Right renal pelvis (tissue), 4 donors: ENCODE measurements at places on chromosomes 4 and X. TPM values are rescaled to one million over a fixed set of nuclear protein-coding genes. Genes with fewer than 3 reads are reported as not detected.

The MFAP3L gene
- 24.6 TPM for polyA plus RNA-seq

The PAGE2 gene
- polyA plus RNA-seq: not detected

- no peak for DNase-seq
These were observed 173.1 kb upstream of the PITX2 start for GRCh38 chr4:110795971-110796370.

DNA sequence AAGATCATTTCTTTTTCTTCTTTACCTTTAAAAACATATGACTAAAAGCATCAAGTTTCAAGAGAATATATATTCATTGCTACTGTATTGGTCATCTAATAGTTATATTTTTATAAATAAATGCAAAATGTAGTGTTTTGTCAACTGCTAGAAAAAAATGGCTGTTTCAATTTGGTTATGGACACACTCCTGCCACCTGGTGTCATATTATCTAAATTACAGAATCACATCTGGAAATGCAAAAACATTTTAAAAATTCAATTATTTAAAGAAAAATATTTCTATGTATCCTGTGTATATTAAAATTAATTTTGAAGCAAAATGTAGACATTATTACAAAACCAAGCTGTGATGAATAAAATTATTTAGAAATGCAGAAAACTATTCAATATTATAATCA lies 329.4 kb upstream of the PCDH18 start:
- DNase-seq: no peak

The ZNF732 gene
- 2.7 TPM for polyA plus RNA-seq

The ODAM gene
- polyA plus RNA-seq: 0.65 TPM

The CORIN gene
- polyA plus RNA-seq: 5.5 TPM

DNA sequence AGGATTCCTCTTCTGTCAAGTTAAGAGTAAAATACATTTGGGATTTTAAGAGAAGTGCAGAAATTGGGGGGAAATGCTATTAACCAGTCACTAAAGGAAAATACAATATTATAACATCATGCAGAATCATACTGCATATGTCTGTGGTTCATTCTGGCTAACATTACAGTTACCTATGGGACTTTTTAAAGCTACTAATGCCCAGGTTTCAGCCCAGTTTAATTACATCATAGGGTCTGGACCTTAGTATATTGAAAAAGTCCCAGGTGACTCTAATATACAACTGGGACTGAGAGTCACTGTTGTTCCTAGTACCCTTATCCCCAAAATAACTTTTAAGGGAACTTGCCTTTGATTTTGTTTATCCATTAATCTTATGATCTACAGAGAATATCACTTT lies 10.0 kb downstream of the ABCE1 start:
- no peak for DNase-seq

DNA sequence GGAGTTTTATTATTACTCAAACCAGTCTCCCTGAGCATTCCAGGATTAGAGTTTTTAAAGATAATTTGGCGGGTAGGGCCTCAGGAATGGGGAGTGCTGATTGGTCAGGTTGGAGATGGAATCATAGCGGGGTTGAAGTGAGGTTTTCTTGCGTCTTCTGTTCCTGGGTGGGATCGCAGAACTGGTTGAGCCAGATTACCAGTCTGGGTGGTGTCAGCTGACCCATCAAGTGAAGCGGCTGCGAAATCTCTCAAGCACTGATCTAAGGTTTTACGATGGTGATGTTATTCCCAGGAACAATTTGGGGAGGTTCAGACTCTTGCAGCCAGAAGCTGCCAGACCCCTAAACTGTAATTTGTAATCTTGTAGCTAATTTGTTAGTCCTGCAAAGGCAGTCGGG lies 25.1 kb upstream of the SETD7 start:
- no peak for DNase-seq

DNA sequence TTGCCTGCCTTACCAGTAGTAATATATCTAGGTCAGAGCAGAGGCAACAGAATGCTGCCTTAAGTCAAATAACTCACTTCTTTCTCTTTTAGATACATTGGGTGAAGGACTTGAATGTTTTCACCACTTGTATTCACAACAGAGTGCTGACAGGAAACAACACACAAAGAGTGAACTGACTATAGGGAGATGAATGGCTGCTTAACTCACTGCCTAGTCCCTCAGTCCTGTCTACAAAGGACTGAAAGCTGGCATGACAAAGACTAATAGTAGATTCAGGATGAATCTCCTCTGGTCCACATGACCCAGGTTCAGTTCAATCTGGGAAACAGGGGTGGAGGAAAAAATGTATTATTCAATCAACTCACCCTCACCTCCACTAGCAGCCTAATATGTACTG lies 134.2 kb downstream of the GALNTL6 start:
- no peak for DNase-seq

DNA sequence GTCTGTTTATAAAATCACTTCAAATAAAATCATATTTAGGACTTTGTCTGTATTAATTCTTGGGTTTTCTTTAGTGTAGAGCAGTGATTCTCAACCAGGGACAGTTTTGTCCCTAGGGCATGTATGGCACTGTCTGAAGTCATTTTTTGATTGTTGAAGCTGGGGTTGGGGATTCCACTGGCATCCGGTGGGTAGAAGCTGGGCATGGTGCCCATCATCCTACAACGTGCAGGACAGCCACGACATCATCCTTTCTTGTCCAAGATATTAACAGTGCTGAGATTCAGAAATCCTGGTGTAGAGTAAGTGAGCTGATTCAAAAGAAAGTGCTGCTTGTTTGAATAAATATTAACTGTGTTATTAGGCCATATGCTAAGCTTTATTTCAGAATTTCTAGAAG lies 28.6 kb downstream of the DCLK2 start:
- DNase-seq: no peak

The SPANXA2 gene
- polyA plus RNA-seq: not detected

DNA sequence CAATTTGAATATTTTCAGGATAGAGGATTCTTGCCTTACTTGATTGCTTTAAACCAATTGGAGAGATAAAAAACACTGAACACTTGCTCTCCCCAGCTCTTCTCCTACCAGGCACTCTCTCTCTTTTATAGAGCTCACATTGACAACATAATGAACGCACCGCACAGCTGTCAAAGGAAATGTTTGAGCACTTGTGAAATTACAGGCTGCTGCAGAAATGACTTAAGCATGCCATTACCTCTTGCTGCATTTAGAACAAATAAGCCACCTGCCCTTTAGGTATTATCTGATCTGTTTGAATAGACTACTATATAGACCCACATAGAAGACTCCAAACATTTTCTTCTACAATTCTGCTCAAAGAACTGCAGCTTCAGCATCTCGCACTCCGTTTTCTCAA lies 227.7 kb downstream of the C4orf33 start:
- no peak for DNase-seq

- no peak for DNase-seq
These were observed 5.4 kb upstream of the PRDM5 start for GRCh38 chr4:120927801-120928409.

The GBA3 gene
- 13.4 TPM for polyA plus RNA-seq

DNA sequence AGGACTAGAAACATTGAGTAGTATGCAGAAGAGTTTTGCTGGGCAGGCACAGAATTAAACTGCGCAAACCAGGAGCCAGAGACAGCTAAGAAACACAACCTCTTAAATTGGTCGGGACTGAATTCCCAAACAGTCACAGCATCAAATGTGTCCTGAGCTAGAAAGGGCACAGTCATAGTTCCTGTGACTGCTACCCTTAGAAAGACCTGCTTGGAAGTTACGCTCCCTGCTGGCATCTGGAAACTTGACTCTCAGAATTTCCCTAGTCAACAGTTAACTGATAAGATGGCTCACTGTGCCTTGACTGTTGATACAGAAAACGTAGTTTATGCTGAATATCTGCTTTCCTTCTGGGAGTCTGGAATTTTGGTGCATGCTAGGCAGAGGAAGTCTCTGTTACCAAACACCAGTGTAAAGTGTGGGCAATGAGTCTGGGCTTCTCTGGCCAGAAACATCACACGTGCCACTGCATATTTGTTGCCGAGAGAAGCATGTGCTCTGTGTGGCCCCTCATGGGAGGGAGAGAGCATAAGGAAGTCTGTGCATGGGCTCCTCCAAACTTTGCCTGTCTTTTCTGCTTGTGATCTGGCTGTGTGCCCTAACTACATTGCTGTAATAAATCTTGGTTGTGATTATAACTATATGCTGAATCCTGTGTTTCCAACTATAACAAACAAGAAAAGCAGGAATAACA lies 11.6 kb upstream of the EOLA2 start:
- no peak for DNase-seq

The ADH6 gene
- 24.8 TPM for polyA plus RNA-seq

GRCh38 chr4:33071535-33071934 lies 2351.4 kb downstream of the PCDH7 start:
- DNase-seq: no peak

The STPG2 gene
- 0.43 TPM for polyA plus RNA-seq

GRCh38 chr4:169117591-169118081 lies 107.6 kb upstream of the CBR4 start:
- no peak for DNase-seq

- peak; percentile 35 for DNase-seq
These were observed 38.5 kb upstream of the TAPT1 start for GRCh38 chr4:16264798-16265197.
